Activated T-helper 2 cell treated with anti-CD3 and anti-CD28 coated beads, Interferon-gamma antibody, Interleukin-2, Interleukin-4, amounts not matched to agents 10 μg/mL and 5 μg/mL and 100 μg/mL, durations not matched to agents 14 hours and 24 hours and 36 hours (primary cell): ENCODE measurements at places on chromosomes 12 and 14. TPM values are rescaled to one million over a fixed set of nuclear protein-coding genes. Genes with fewer than 3 reads are reported as not detected.
A peak's percentile ranks its signal among the peaks of the same experiment; 100 is the strongest.

DNA sequence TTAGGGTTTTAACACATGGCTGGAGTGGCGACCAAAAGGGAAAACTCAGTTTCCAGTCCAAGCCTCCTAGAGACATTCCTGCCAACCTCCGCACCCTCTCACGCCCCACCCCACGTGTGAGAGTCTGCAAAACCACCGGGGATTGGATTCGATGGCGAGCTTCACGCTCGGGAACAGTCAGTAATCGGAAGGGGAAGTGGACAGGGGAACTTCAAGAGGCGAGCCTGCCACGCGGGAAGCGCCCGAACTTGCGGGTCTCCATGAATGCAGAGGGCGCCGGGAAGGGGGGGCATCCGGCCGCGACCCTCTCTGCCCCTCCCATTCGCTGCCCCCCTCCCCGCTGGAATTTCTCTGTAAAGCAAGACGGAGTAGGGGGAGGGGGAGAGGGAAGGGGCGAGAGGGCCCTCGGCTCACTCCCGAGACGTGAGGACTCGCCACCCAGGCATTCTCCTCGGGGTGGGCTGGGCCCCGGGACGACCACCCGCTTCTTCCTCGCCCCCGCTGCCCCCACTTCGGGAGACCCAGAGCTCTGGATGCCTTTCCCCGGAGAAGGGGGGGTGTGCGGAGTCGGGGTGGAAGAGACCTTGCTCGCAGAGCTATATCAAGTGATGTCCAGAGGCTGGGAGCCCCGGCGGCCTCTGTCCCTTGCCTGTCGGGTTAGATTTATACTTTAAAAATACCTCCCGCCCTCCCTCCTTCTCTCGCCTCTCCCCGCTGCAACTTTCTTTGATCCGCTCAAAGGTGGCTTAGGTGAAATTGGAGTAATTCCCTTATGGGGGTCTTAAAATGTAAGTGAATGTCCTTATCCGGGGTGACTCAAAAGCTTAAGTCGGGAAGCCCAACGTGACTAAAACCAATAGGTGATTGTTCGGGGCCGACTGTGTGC is 2.5 kb upstream of the CCND2 start:
- peaks cover 7% of the 10 kb centered on the region for H3K27me3 ChIP-seq
- H3K27ac ChIP-seq, result peak overlapping the region; percentile 99
- H3K4me3 ChIP-seq, result peak overlapping the region; percentile 95
- H3K4me1 ChIP-seq, result peaks cover 27% of the 10 kb centered on the region
- peaks cover 17% of the 10 kb centered on the region for H3K36me3 ChIP-seq

The OR6C74 gene
- total RNA-seq, result not detected in 2 replicates

The RFLNA gene
- total RNA-seq, result not detected in 2 replicates

GRCh38 chr12:12081836-12082497 is 11.2 kb downstream of the BCL2L14 start:
- no peaks in the 10 kb centered on the region for H3K36me3 ChIP-seq
- H3K27me3 ChIP-seq, result peaks cover 6% of the 10 kb centered on the region
- no peak for DNase-seq
- no peak overlapping the region for H3K27ac ChIP-seq
- no peak overlapping the region for H3K4me3 ChIP-seq
- no peaks in the 10 kb centered on the region for H3K4me1 ChIP-seq

The ADCY4 gene
- 1.5 and 2.3 TPM in 2 replicates for total RNA-seq

DNA sequence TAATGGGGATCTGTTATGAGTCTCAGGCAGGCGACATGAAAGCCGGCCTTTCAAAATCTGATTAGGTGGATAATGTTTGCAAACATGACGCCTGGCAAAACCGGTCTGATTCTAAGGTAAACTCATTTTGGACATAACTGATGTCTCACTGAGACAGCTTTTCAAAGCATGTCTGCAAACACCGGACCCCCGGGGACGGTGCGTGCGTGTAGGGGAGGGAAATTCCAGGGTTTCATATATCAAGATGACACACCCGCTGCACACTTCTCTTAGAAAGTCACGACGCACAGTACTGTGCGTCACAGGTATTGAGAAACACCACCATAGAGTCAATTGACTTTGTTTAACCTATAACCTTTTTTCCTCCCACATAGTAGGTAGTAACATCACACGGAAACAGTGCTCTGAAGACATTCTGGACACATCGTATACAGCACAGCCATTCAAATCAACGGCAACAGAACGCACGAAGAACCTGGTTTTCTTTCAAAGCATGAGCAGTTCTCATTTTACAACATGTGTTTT is 43.9 kb upstream of the TESC start:
- no peaks in the 10 kb centered on the region for H3K27me3 ChIP-seq
- peaks cover 11% of the 10 kb centered on the region for H3K4me1 ChIP-seq
- H3K4me3 ChIP-seq, result no peak overlapping the region

GRCh38 chr12:125280482-125281377 is 215.5 kb downstream of the AACS start:
- no peaks in the 10 kb centered on the region for H3K36me3 ChIP-seq
- no peak overlapping the region for H3K27ac ChIP-seq
- H3K27me3 ChIP-seq, result peaks cover 10% of the 10 kb centered on the region

GRCh38 chr12:9064815-9065606 is 50.7 kb downstream of the A2M start:
- no peak for DNase-seq
- H3K4me1 ChIP-seq, result peaks cover 3% of the 10 kb centered on the region
- H3K27me3 ChIP-seq, result peaks cover 27% of the 10 kb centered on the region
- H3K27ac ChIP-seq, result no peak overlapping the region
- peak overlapping the region; percentile 17 for H3K4me3 ChIP-seq

DNA sequence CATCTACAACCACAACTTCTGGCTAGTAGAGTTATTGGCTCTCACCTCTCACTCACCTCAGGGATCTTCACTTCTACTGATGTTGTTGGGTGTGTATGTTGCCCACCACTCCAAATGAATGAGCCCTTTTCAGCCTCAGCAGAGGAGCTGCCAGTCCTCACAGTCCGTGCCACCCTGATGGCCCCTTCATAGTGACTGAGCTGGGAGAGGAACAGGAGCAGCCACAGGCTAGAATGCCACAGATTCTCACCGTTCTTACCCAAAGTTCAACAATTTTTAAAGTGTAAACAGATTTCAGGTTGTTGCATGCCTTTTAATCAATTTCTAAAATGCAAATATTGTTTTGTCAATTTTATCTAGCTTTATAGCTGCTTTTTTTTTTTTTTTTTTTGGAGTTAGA is 74.5 kb upstream of the DNM1L start:
- no peak for DNase-seq
- H3K36me3 ChIP-seq, result no peaks in the 10 kb centered on the region
- H3K27me3 ChIP-seq, result no peaks in the 10 kb centered on the region
- H3K27ac ChIP-seq, result peak overlapping the region; percentile 72
- H3K4me1 ChIP-seq, result peaks cover 30% of the 10 kb centered on the region

GRCh38 chr14:100108042-100108825 is 43.0 kb downstream of the EVL start:
- no peak overlapping the region for H3K4me3 ChIP-seq
- H3K27me3 ChIP-seq, result no peaks in the 10 kb centered on the region
- H3K27ac ChIP-seq, result peak overlapping the region; percentile 86
- DNase-seq, result peak; percentile 77
- H3K4me1 ChIP-seq, result peaks cover 71% of the 10 kb centered on the region

The ACSM4 gene
- not detected in 2 replicates for total RNA-seq

The CEBPE gene
- not detected in 2 replicates for total RNA-seq

DNA sequence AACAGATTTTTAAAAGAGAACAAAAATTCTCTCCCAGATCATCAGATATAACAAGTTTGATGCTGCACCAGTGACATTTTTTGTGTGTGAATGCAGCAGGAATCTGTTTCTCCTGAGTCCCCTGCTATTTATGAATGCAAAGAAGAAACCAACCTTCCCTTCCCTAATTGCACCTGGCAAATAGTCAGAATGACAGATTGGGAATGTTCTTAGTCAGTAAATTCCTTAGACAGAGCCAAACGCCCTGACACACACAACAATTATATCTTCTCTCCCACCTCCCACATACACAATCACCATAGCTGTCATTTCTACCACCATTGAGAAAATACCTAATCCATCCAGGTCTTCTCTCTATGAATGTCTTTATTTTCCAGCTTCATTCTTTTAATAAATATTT is 174.4 kb downstream of the ALG10B start:
- no peak overlapping the region for H3K4me3 ChIP-seq
- DNase-seq, result no peak
- H3K27ac ChIP-seq, result no peak overlapping the region
- H3K36me3 ChIP-seq, result no peaks in the 10 kb centered on the region
- H3K27me3 ChIP-seq, result no peaks in the 10 kb centered on the region

The GUCY2C gene
- total RNA-seq, result not detected in 2 replicates

- H3K36me3 ChIP-seq, result no peaks in the 10 kb centered on the region
- peaks cover 14% of the 10 kb centered on the region for H3K27me3 ChIP-seq
- H3K4me3 ChIP-seq, result no peak overlapping the region
- H3K4me1 ChIP-seq, result peaks cover 10% of the 10 kb centered on the region
- H3K27ac ChIP-seq, result no peak overlapping the region
These were observed 73.8 kb downstream of the DIO3 start for GRCh38 chr14:101634850-101635748.

The VRTN gene
- not detected in 2 replicates for total RNA-seq

DNA sequence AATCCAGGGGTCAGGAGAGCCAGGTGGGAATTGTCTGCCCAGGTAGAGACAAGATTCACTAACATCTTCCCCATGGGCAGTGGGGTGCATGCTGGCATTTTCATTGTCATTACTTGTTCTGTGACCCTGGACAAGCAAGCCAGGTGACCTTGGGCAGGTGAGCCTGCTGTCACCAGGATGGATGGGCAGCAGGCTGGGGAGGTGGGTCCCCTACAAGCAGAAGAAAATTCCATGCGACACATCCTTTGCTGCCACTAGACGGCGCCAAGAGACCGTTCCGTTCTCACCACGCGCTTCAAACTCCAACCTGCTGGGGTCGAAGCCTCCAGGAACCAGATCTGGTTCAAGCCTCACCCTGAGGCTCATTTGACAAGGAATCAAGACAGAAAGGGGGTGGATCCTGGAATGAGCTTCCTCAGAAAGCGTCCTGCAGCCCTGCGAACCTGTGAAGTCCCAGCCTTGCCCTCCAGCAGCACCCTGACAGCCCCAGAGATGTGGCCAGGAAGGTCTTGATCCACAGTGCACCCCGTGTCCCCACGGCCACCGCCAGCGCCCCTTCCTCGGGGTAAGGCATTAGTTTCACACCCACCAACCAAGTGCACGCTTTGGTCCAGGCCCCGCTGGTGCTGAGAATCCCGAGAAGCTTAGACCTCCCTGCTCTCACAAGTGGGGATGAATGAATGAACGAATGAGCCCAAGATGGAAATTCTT is 3.2 kb upstream of the DYNC1H1 start:
- H3K27ac ChIP-seq, result no peak overlapping the region
- peaks cover 17% of the 10 kb centered on the region for H3K4me1 ChIP-seq
- H3K4me3 ChIP-seq, result no peak overlapping the region
- H3K27me3 ChIP-seq, result no peaks in the 10 kb centered on the region
- peak; percentile 66 for DNase-seq

The MGST1 gene
- 1.4 and 1.8 TPM in 2 replicates for total RNA-seq

DNA sequence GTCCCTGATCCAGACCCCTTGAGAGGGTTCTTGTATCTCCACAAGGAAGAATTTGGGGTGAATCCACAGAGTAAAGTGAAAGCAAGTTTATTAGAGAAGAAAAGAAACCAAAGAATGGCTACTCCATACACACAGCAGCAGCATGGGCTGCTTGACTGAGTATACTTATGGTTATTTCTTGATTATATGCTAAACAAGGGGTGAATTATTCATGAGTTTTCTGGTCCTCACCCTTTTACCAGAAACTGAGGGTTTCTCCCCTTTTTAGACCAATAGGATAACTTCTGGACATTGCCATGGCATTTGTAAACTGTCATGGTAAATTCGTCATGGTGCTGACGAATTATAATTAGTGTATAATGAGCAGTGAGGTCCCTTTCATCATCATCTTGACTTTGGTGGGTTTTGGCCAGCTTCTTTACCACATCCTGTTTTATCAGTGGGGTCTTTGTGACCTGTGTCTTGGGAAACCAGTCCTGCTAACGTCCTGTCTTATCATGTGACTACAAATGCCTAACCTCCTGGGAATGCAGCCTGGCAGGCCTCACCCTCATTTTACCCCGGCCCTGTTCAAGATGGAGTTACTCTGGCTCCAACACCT is 121.9 kb downstream of the SPTSSA start:
- no peaks in the 10 kb centered on the region for H3K27me3 ChIP-seq
- DNase-seq, result no peak
- H3K27ac ChIP-seq, result no peak overlapping the region
- peaks cover 2% of the 10 kb centered on the region for H3K4me1 ChIP-seq

- H3K4me3 ChIP-seq, result no peak overlapping the region
- no peak for DNase-seq
- no peaks in the 10 kb centered on the region for H3K4me1 ChIP-seq
- no peaks in the 10 kb centered on the region for H3K27me3 ChIP-seq
- no peaks in the 10 kb centered on the region for H3K36me3 ChIP-seq
- H3K27ac ChIP-seq, result no peak overlapping the region
These were observed 38.1 kb upstream of the CMKLR1 start for GRCh38 chr12:108377260-108377659.

The GPRC5D gene
- not detected in 2 replicates for total RNA-seq

- DNase-seq, result no peak
- no peak overlapping the region for H3K27ac ChIP-seq
- H3K36me3 ChIP-seq, result no peaks in the 10 kb centered on the region
These were observed 159.1 kb downstream of the RASSF9 start for GRCh38 chr12:85676816-85677749.

The ABCC9 gene
- total RNA-seq, result 0.02 and 0.07 TPM in 2 replicates

GRCh38 chr12:9794484-9795093 is 32.7 kb upstream of the KLRF1 start:
- H3K36me3 ChIP-seq, result peaks cover 4% of the 10 kb centered on the region
- peak overlapping the region; percentile 74 for H3K4me3 ChIP-seq
- DNase-seq, result no peak

- no peak overlapping the region for H3K4me3 ChIP-seq
- H3K27me3 ChIP-seq, result peaks cover 3% of the 10 kb centered on the region
- H3K27ac ChIP-seq, result no peak overlapping the region
These were observed 13.0 kb upstream of the NELL2 start for GRCh38 chr12:44889162-44889561.

The AMIGO2 gene
- 10.7 and 11.1 TPM in 2 replicates for total RNA-seq

DNA sequence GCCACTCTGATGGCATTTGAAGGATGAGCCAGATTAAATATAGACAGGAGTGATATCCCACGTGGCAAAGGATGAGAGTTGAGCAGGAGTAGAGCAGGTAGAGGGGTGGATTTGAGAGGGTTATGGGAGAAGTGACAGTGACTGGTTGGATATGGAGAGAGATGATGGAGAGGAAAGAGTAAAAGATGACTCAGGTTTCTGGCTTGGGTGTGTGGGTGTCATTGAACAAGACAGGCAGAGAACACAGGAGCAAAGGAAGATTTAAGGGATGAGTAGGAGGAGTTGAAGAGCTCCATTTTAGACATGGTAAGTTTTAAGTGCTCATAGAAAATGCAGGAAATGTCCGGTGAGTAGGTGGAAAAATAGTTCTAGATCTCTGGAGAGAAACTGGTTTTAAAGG is 136.9 kb downstream of the EGLN3 start:
- no peak for DNase-seq
- peaks cover 57% of the 10 kb centered on the region for H3K27me3 ChIP-seq
- peaks cover 8% of the 10 kb centered on the region for H3K4me1 ChIP-seq
- H3K4me3 ChIP-seq, result no peak overlapping the region
- no peaks in the 10 kb centered on the region for H3K36me3 ChIP-seq

GRCh38 chr12:85283560-85283959 is 3.5 kb downstream of the ALX1 start:
- no peak overlapping the region for H3K4me3 ChIP-seq
- H3K36me3 ChIP-seq, result no peaks in the 10 kb centered on the region
- H3K27me3 ChIP-seq, result peaks cover 40% of the 10 kb centered on the region
- no peak for DNase-seq

The INHBC gene
- 0.14 TPM in 2 replicates for total RNA-seq

- H3K36me3 ChIP-seq, result peaks cover 32% of the 10 kb centered on the region
- H3K4me3 ChIP-seq, result no peak overlapping the region
- no peaks in the 10 kb centered on the region for H3K27me3 ChIP-seq
- H3K27ac ChIP-seq, result no peak overlapping the region
- H3K4me1 ChIP-seq, result peaks cover 22% of the 10 kb centered on the region
- DNase-seq, result no peak
These were observed 99.7 kb downstream of the RFLNA start for GRCh38 chr12:124394462-124395128.
